ENCODE measurements at places on chromosomes 12 and 14.

GRCh38 chr14:19974844-19975243, 547 bp upstream of the OR4K15 start:
- no peak for DNase-seq

- no peak for DNase-seq
These were observed 53.0 kb downstream of the IFNG-AS1 start for GRCh38 chr12:68042212-68042699.

DNA sequence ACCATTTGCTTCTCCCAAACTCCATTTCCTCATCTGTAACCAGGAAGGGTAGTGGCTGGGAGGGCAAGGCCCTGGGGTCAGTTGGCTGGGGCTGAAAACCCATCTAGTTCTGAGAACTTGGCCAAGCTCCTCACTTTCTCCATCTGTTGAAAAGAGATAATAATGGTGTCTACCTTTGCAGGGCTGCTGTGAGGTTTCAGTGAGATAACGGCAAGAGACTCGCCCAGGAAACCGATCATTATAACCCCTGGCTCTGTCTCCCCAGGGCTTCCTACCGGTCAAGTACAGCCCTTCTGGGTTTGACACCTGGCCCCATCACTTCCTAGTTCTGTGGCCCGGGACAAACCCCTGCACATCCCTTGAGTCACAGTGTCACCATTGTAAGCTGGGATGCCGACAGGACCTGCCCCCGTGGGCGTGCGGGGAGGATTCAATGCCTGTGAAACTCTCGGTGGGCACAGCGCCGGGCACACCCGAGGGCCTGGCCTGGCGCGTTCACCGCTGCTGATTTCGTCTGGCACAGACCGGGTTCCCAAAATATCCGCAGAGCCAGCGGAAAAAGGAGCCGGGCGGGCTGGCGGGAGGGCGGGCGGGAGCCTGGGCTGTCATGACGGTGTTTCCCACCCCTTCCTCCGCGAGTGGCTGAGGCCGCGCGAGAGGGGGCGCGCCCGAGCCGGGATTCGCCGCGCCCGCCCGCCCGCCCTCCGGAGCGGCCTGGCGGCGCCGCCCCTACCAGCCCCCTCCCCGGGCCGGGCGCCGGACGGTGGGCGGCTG, 4.4 kb downstream of the KMT5A start:
- peak; percentile 35 for DNase-seq

- no peak for DNase-seq
These were observed 4.0 kb upstream of the HOXC10 start for GRCh38 chr12:53980802-53981496.

- no peak for DNase-seq
These were observed 16.7 kb upstream of the ZFP36L1 start for GRCh38 chr14:68809524-68809923.

- DNase-seq, result no peak
These were observed 13.4 kb upstream of the DNAH10 start for GRCh38 chr12:123748661-123749060.

DNA sequence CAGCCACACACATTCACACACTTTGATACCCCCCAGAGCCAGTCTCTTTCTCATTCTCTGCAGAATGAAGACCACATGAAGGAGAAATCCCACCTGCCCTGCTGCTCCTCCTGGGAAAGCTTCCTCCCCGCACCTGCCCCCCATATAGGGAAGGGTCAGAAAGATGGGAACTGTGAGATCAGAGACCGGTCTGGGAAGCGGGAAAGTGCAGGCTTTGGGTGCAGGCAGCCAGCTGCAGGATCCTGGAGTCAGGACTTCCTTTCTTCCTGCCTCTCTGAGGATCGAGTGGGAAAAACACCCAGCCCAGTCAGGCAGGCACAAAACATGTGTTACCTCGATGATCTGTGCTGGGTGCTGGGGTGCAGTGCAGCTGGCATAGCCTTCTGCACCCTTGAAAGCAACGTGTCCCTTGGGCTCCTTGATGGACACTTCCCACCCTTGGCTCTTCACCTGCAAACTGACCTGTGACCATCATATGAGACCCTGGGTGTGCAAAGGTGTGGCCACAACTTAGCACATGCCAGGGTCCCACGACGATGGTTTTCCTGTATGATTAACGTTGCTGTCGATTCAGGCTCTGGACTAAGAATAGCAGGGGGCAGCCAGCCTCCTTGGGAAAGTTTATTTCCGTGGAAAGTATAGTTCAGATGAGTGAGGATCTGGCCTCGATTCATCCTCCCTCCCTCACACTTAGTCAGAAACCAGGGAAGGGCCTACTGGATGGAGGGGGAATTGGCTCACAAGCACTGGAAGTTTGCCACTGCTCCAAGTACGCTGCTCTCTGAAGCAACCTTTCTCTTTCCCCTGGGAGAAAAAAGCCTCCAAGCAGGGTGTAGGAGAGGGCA, 105.4 kb upstream of the MED13L start:
- no peak for DNase-seq

Measured in activated naive CD4-positive, alpha-beta T cell (primary cell).